Breast epithelium (tissue), 4 donors: ENCODE measurements at places on chromosomes 1 and 21. TPM values are rescaled to one million over a fixed set of nuclear protein-coding genes. Genes with fewer than 3 reads are reported as not detected.

The MAP10 gene
- 3.4 TPM for total RNA-seq

The CCT3 gene
- total RNA-seq, result 262 TPM

The NEXN gene
- 17.3 TPM for total RNA-seq

The NTNG1 gene
- total RNA-seq, result 0.32 TPM

The PARP1 gene
- total RNA-seq, result 72.3 TPM

The CTSE gene
- total RNA-seq, result under 0.01 TPM

The EDN2 gene
- 2.3 TPM for total RNA-seq

The SNRPE gene
- 51.8 TPM for total RNA-seq

The LENEP gene
- total RNA-seq, result not detected

The MARK1 gene
- total RNA-seq, result 13.8 TPM

The FALEC gene
- not detected for total RNA-seq

The RGL1 gene
- total RNA-seq, result 70.2 TPM

The PPP1R15B gene
- total RNA-seq, result 47.5 TPM

The LRRC53 gene
- total RNA-seq, result not detected
